ENCODE measurements at places on chromosomes 1 and 21.

DNA sequence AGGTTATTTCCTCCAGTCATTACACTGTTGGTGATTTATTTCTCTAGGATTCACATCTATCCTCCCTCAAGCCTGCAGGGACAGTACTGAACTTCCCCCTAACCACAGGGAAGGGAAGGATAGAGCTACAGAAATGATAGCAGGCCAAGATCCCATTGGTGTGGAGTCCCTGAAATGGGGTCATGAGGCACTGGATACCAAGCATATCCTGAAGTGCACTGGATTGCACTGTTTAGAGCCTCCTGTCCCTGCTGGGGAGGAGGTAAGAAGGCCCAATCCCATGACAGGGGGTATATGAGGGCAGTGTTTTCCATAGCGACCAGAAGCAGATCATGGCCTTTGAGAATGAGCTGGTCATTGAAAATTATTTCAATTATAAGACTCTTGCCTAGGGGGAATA lies 56.8 kb downstream of the C1orf21 start:
- no peak for DNase-seq

DNA sequence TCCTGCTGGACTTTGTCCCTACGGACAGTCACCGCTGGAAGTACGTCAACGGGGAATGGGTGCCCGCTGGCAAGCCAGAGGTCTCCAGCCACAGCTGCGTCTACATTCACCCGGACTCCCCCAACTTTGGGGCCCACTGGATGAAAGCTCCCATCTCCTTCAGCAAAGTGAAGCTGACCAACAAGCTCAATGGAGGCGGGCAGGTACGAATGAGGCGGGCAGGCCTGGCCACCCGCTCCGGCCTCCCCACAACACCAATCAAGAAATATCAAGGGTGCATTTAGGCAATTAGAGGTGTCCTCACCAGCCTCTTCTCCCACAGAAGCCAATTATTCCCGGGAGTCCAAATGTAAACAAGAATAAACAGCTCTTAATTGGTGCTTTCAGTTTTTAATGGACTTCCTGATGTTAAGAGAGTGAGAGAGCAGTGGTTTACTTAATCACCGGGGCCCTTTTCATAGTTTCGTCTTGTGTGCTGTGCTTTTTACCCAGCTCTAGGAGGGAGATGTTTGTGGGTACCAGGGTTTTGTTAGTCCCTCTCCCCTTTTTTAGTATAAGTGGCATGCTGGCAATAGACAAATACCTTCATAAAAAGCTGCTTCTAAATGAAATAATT lies 10.7 kb downstream of the TBX19 start:
- no peak for DNase-seq

- DNase-seq = no peak
Observed at GRCh38 chr1:230737622-230738262, 9.4 kb upstream of the CAPN9 start.

- no peak for DNase-seq
Observed at GRCh38 chr1:4563586-4563985, 90.8 kb upstream of the AJAP1 start.

DNA sequence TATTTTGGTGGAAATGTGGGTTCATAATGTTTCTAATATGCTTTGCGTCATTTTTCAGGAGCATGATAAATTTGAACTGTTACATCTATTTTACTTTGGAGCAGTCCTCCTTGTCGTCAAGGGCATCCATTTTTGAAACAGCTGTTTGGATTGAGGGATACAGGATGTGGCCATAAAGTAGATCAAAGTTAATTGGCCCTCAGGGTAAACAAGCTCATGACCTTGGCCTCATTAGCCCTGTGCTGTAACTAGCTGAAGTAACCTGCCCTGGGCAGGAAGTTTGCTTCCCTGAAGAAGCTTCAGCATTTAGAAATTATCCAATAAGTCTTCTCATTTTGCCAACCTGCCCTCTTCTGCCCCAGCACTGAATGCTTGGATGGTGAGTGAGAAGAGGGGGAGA lies 24.8 kb upstream of the RGL1 start:
- no peak for DNase-seq

GRCh38 chr1:166197141-166197540 lies 30.3 kb upstream of the FAM78B start:
- DNase-seq = no peak

DNA sequence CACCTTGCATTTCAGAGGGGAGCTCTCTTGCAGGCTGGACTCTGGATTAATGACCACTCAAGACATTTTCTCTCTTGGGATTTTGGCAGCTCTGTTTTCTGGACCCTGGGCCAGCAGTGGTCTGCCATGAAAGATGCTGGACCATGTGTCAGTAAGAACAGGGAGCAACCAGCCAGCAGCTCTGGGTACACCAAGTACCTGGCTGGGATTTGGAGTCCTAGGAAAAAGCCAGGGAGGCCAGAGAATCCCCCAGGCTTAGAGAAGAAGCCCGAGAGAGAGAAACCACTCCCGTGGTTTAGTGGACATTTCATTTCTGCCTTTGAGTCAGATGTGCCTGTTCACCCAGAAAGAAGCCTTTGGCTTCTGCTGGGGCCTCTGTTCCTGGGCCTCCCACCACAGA lies 2.5 kb downstream of the NFASC start:
- DNase-seq = no peak

GRCh38 chr1:203055161-203055799 lies 29.0 kb downstream of the PPFIA4 start:
- DNase-seq = no peak

GRCh38 chr1:113780374-113781146 lies 21.3 kb upstream of the PHTF1 start:
- peak; percentile 46 for DNase-seq

GRCh38 chr1:83763361-83764095 lies 235.4 kb downstream of the TTLL7 start:
- no peak for DNase-seq

GRCh38 chr1:203268901-203269653 lies 36.2 kb upstream of the BTG2 start:
- DNase-seq = peak; percentile 80

DNA sequence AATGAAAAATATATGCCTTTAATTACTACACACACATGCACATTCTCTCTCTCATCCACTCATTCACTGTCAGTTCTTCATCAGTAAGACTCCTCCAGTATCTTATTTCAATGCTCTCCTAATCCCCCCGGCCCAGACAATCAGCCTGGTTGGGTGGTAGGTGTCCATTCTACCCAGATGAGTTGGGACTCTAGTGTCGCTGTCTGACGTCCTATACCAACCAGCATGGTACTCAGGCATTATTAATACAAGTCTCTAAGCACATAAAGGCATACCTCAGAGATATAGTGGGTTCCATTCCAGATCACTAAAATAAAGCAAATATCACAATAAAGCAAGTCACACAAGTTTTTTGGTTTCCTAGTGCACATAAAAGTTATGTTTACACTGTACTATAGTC lies 19.8 kb downstream of the NRIP1 start:
- DNase-seq = no peak

Data from activated CD4-positive, alpha-beta T cell treated with anti-CD3 and anti-CD28 coated beads, Interleukin-10, Interleukin-2, amounts not matched to agents 100 ng/mL and 50 ng/mL, durations not matched to agents 16 hours and 8 hours (primary cell).